ENCODE measurements at places on chromosomes 1 and 21. TPM values are rescaled to one million over a fixed set of nuclear protein-coding genes. Genes with fewer than 3 reads are reported as not detected.

RGS2 gene
- total RNA-seq, result 224 TPM

- DNase-seq, result no peak
These were observed 596 bp downstream of the ITGB2 start for GRCh38 chr21:44919913-44920693.

TCHH gene
- not detected for total RNA-seq

DNA sequence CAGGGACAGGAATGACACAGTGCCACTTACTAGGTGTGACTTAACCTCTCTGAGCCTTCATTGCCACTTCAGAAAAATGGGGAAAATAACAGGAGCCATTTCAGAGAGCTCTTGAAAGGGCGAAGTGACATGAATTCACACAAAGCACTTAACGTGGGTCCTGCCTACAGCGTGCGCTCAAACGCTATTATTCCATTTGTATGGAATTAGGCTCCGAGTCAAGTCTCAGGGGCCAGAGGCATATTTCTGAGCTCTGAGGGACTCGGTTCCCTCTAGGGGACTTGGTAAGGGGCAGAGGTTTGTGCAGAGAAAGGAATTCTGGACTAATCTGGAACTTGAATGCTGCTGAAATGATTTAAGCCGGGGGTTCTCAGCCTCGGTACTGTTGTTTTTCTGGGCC lies 14.1 kb downstream of the DRAXIN start:
- no peak for DNase-seq

GRCh38 chr1:182682898-182683501 lies 1.4 kb downstream of the RGS8 start:
- DNase-seq, result no peak

PCAT6 gene
- 1.6 TPM for total RNA-seq

DNA sequence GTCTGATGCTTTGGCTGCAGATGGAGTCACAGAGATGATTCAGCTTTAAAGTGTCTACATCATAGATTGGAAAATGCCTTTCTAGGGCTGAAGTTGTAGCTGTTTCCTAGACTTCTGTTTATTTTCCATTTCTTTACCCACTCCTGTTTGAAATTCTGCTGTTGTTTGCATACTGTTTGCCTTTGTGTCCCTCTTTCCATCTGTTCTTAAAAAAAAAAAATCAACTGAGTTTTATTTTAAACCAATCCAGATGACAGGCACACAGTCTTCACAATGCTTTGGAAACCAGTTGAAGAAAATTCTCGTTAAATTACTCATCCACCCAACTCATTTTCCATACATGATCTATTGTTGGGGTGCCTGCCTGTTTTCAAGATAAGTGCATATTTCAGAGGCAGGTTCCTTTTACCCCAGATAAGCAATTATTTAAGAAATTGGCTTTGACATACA lies 245.9 kb downstream of the DISC1 start:
- no peak for DNase-seq

SPATA6 gene
- 6.7 TPM for total RNA-seq
